ENCODE measurements at places on chromosomes 7 and 10.

- DNase-seq, result no peak
Observed at GRCh38 chr7:157309988-157310668, 26.7 kb upstream of the DNAJB6 start.

DNA sequence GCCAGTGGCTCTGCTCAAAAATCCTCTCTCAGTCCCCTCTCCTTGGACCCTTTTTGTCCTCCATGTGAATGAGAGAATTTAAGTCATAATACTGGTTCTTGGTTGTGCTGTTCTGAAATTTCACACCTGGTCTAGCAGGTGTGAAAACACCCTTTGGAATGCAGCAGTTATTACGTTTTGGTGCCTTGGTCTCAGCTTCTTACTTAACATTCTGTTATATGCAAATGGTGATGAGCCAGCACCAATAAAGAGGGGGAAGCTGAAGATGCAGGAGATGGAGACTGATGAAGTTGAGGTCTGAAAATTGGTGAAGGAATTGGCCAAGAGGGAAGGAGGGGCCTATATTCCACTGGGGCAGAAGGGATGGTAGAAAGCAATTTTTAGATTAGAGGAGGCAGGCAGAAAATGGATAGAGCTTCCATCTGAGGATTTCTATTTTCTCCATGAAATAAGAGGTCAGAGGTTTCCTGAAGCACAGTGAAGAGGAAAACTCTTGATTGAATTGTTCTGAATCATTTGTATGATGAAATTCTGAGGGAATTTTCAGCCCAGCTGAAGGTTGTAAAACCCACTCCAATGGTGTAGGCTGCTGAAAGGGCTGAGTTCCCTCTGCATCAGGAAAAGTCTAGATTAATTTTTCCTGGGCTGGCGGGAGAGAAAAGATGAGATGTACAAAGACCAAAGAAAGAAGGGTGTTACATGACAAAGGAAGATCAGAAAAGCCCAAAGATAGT, 94.0 kb upstream of the FAM180A start:
- no peak for DNase-seq

DNA sequence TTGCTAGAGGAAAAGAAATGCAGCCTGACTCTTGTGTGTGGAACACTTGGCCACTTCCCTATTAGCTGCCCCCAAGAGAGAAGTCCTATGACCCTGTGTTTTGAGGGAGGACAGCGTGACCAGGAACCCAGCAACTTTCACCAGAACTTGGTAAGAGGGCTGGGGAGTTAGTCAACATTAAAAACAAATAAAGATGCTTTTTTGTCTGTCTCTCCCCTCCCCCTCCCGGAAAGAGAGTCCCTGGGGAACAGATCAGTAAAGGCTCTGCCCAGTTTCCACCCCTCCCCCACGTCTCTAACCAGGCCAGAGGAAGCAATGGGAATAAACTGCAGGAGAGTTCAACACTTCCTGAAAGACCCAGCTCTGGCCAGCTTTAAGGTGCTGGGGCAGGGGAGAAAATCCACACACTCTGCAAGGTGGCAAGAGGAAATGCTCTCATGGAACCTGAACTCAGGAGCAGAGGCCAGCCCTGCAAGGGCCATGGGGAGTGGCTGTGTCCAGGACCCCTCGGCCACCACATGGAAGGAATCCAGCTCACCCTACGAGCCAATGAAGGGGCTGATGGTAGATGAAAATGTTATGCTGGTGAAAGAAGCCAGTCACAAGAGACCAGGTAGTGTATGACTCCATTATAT, 21.5 kb downstream of the SH3PXD2A start:
- DNase-seq, result peak; percentile 57

- DNase-seq, result no peak
Observed at GRCh38 chr10:37844644-37845043, 12.8 kb downstream of the ZNF248 start.

- DNase-seq, result peak; percentile 60
Observed at GRCh38 chr7:12722136-12722535, 34.7 kb downstream of the ARL4A start.

GRCh38 chr10:43131256-43131655, 7.0 kb upstream of the CSGALNACT2 start:
- DNase-seq, result no peak

GRCh38 chr10:67297637-67298181, 371.9 kb downstream of the LRRTM3 start:
- DNase-seq, result no peak

DNA sequence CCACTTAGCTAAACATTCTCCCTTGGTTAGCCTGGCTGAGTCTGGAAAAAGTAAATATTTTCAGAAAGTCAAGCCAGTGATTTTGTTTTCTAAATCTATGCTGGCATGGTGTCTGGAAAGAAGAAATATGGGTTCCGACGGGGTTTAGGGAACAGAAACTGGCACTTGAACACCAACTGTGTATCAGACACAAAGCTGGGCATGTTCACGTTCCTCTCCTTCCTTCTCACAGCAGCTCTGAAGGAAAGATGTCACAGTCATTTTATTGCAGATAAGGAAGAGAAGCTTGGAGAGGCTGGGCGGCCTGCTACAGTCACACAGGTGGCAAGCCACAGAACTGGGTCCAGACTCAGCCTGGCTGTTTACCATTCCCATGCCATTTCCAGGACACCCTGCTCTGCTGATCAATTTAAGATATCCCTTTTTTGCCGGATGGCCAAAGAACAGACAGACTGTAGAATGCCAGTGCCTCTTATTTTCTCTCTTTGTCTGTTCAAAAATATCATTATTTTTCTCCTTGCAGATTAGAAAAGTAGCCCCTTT, 118.8 kb downstream of the HERPUD2 start:
- DNase-seq, result peak; percentile 31

- DNase-seq, result no peak
Observed at GRCh38 chr10:78338717-78339116, 305.1 kb downstream of the RPS24 start.

DNA sequence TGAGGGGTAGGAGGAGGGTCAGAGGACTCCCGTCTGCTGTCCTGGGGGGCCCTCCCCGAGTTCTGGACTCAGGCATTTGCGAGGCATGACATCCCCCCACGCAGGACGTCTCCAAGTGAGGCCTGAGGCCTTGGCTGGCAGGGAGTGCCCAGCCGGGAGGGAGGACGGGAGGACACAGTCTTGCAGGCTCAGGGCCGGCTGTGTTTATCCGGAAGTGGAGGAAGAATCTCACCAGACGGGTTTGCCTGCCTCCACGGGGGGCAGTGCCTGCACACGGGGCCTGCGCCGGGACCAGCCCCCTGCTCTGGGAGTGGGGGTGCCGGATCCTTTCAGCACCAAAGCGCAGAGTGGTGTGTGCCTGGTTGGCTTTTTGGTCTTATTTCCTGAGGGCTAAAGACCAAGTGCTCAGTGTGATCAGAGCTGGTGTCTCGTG, 10.9 kb downstream of the PWWP2B start:
- peak; percentile 55 for DNase-seq

- DNase-seq, result no peak
Observed at GRCh38 chr7:69166979-69167516, 431.2 kb upstream of the AUTS2 start.

- no peak for DNase-seq
Observed at GRCh38 chr10:49710966-49711365, 31.5 kb downstream of the C10orf53 start.

DNA sequence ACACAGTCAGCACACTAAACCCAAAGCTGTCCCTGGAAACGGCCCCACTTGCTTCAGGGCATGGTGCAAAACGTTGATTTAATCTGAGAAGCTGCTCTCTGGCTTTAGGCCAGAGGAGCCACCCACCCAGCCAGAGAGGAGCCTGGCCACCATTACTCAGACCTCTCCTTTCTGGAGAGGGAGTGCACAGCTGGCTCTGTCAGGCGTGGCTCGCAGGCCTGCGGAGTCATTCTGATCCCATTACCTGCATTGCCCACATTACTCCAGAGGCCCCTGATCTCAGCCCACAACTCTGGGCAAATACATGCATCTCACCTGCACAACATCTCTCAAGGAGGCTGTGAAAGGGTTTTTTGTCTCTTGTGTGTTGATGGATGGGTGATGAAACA, 370.0 kb upstream of the IGFBP3 start:
- DNase-seq, result no peak

- DNase-seq, result no peak
Observed at GRCh38 chr10:34507217-34507616, 307.9 kb downstream of the PARD3 start.

DNA sequence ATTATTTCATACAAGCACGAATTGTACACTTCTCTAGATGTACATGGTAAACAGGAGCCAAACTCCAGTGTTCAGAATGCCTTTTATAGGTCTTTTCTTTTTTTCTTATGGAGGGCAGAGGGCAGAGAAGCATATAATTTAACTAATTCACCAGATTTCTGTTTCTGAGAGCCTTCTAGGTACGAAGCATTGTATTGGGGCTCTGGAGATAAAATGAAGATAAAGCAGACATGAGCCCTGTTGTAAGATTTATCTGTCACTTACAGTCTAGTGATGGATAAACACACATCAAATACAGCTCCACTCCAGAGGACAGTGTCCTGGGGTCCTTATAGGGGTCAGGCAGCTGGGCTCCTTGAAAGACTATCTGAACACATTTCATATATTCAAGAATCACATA, 265.5 kb downstream of the SKAP2 start:
- DNase-seq, result no peak

DNA sequence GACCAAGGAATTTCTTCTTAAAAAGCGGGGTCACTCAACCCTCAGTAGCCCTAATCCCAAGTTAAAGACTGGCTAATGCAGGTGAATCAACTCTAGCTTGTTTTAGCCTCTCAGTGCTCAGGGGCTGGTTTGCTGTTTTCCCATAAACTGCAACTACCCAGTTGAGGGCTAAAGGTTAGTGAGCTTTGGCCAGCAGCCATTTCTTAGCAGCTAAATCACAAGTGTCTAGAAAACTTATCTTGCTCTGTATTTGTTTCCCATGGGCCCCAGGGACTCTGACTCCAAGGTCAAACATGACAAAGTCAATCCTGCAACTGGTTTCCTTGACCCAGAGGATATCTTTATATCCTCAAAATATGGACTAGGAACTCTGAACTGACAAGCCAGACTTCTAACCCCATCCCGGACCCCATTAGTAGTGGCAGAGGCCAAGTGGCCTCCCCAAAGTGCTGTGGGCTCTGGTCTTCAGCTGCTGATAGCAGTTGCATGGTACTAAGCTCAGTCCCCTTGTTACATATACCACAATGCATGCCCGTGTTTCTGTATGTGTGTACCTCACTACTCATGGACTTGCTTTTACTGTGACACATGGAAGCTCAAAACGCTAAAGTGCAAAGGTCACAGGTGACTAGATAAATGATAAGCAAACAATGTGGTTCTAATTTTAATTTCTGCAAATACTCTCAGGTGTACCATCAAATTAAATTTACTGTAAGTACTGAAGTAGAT, 793.0 kb upstream of the IGFBP3 start:
- DNase-seq, result no peak
